ENCODE measurements at places on chromosomes 11 and 22.

GRCh38 chr11:84503503-84503902, 1123.6 kb downstream of the DLG2 start:
- no peak for DNase-seq

DNA sequence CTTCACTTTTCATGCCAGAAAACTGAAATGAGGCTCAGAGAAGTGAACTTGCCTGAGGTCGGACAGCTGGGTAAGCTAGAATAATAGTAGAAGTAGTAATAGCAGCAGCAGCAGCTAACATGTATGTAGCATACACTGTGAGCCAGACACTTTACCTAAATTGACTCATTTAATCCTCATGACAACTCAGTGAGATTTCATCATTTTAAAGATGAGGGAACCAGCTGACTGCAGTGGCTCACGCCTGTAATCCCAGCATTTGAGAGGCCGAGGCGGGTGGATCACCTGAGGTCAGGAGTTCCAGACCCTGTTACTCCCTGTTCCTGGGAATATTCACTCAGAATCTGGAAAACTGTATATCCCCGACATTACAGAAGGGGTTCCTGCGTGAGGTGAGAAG, 154.5 kb downstream of the DBX1 start:
- DNase-seq = no peak

GRCh38 chr11:85819441-85819840, 8.5 kb upstream of the SYTL2 start:
- no peak for DNase-seq

DNA sequence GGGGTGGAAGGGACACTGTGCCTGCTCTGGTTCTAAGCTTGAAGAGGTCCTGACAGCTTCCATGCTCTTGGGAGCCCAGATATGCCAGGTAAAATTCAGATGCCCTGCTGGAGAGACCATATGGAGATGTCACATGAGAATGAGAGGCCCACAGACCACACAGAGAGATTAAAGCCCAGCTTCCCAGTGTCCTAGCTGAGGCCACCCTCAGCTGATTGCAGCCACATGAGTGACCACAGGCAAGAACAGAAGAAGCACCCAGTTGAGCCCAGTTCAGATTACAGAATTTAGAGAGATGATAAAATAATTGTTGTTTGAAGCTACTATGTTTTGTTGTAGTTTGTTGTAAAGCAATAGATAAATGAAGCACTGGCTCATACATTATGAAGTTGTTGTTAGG, 14.4 kb upstream of the PVALB start:
- no peak for DNase-seq

DNA sequence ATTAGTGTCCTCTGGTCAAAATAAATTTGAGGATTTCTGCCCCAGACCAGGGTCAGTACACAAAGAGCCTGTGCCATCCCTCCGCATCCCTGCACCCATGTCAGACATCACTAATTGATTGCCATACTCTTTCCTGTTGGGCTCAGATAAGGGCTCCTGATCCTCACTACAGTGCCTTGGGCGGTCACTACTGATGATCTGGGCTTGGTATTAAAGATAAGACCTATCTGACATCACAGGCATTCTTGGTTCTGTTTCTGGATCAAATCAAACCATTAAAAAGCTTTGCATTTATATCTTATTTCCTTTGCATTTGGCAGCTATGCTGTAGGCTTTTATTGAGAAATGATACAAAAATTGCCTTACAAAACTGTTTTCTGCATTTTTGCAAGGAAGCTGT, 103.5 kb upstream of the TENM4 start:
- no peak for DNase-seq

DNA sequence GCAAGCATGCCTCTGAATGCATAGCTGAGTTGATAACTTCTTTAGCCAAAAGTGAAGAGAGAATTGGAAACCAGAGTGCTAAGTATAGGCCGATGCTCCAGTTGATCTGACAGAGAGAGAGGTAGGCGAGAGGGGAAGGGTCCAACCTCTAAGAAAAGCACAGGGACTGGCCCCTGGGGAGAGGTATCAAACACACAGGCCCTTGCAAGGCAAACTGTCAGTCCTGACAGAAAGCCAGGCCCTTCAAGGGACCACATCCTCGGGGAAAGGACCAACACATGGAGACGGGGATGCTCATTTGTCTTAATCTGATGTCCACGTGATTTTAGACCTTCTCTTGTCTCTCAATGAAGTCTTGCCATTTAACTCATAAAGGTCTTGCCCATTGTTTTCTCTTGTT, 43.9 kb upstream of the SPATA19 start:
- DNase-seq = no peak

GRCh38 chr11:70126494-70126893, 48.4 kb downstream of the ANO1 start:
- no peak for DNase-seq

GRCh38 chr11:62922189-62922589, 1.0 kb upstream of the CHRM1 start:
- DNase-seq = no peak

DNA sequence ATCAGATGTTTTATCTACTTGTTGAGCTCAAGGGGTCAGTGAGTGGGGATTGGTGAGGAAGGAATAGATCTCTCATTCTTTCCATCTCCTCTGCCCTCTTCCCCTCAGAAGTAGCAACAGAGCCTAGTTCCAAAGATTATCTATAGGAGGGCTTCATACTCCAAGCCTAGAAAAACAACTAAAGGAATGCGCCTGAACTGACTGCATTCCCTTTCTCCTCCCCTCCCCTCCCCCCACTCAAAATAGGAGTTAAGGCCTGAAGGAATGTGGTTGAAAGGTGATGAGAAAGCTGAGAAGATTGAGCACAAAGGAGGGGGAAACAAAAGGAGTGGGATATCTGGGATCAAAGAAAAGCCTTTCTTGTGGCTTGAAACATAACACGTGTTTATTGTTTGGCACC, 10.5 kb downstream of the EMSY start:
- no peak for DNase-seq

DNA sequence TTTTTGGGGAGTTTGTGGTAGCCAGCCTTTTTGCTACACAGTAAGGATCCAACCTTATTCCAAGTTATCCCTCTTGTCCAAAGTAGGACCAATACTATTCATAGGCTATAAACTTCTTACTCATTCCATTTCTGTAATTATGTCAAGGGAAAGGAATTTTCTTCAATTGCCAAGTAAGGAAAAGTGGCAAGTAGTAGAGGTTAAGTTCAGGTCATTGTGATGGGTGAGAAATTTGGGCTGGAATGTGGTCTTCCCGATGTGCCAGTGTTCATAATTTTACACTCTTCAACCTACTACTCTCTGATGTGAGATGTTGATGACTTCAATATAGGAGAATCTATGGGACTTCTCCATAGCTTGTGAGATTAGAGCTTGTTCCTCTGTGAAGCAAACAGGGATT, 648.8 kb downstream of the METTL15 start:
- DNase-seq = no peak

DNA sequence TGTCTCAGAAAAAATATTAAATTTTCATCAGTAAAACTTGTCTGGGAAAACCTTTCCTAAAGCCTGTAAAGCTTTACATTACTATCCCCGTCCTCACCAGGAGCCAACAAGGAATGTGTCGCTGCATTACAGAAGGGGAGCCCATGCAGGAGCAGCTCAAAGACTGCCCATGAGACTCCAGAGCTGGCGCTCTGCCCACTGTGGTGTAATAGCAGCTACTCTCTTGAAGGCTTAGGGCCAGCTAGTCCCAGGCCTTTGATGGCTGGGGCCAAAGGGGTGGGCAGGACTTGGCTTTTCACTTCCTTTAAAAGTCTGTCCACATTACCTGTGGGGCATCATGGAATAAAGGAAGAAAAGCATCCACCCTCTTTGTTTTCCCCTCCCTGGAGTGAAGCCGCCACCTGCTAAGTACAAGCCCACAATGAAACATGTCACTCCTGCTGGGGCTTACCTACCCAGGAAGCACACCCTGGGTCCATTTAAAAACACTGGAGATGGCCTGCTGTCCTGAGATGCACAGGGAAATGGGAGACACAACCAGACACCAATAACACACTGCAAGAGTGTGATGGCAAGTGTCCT, 150.7 kb downstream of the ADAMTS15 start:
- no peak for DNase-seq

DNA sequence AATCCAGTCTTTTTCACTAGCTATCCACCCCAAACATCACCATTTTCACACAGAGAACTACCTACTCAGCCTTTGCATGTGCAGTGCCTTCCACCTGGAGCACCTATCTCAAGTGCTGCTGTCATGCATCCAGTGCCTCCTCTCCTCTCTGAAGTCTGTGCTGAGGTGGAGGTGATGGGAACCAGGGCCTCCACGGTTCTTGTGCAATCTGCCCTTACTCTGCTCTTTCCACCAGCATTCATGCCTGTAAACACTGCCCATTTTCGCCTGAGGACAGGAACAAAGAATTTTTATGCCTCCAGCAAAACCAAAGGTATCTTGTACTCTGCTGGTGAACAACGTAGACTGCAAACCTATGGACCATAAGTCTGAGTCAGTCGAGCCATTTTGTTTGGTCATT, 27.0 kb downstream of the PITPNB start:
- DNase-seq = no peak

DNA sequence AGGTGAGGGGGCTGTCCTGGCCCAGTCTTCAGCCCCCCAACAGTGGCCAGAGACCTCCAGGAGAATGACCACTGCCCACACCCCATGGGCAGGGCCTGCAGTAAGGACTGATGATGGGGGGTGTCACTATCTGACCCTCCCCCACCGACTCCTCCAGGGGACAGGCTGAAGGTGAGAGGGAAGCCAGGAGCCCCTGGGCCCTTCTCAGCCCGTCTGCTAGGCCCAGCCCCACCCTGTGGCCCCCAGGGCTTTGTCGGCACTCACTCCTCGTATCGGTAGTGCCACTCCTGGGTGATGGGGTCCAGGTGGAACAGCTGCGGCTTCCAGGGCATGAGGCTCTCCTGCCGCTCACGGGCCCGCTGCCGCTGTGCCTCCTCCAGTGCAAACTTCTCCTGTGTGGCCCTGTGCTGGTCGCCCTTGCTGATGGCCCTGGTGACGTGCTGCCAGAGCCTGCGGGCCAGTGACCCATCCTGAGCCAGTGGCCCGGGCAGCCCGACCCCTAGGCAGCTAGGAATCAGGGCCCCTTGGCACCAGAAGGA, 35.4 kb upstream of the CARS1 start:
- DNase-seq = no peak

DNA sequence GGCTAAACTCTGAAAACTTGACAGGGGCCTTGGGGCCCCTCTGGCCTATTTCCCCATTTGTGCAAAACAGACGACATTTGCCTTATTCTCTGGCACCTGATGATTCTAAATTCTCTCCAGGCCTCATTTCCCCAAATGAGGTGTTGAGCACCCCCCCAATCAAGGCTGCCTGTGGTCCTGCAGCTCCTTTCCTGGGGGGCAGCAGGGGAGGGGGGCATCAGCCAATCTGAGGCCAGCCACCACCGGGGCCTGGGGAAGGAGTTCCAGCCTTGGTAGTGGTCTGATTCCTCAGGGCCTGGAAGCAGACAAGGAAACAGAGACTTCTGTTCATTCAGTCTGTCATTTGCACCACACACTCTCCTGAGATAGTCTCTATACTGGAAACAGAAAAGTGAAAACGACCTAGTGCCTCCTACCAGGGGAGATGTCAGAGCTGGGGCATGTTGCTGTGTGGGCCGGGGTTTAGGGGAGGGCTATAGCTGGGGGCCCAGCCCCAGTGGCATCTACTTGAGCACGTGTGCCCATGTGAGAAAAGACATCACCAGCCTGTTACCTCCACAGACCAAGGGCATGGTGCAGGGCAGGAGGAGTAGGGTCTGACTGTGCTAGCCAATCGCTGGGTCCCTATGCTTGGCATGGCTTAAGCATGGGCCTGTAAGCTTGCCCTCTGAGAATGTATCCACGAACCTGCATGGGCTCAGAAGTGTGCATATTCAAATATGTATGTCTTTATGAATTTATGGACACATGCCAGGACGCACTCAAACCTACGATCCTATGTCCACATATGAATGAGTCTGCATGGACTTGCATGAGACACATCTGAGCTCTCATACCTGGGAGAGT, 1.8 kb upstream of the TPBGL start:
- DNase-seq = no peak

GRCh38 chr22:36769541-36770512, 6.1 kb downstream of the IFT27 start:
- DNase-seq = no peak

DNA sequence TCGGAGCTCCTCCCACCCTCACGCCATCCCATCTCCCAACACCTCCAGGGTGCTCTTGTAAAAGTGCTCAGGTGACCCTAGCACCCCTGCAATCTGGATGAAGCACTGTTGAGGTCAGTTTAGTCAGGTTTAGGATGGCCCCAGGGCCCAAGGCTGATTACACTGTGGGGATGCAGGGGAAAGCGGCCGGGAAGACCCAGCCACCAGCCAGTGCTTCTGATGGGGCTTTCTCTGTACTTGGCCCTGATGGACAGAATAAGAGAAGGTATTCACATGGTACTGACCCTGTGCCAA, 28.7 kb downstream of the TPBGL start:
- DNase-seq = no peak

DNA sequence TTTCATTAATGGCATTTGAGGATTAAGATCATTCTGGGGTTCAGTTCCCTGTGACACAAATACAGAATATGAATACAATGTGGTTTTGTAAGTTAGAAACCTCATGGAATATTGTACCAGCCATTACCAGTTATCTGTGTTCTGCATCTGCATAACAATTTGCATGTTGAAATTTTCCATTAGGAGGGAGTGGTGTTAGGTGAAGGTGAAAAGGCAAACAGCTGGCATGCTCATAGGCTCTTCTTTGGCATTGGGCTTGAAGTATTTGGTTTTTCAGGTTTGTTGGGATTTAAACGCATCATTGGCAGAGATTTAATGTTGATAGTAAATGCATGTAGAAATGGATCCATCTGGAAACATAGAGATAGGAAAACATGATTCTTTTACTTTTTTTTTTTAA, 18.6 kb downstream of the RTN3 start:
- no peak for DNase-seq

GRCh38 chr11:63854696-63855095, 15.8 kb downstream of the MARK2 start:
- no peak for DNase-seq

- no peak for DNase-seq
Observed at GRCh38 chr11:8325591-8326304, 62.1 kb upstream of the LMO1 start.

DNA sequence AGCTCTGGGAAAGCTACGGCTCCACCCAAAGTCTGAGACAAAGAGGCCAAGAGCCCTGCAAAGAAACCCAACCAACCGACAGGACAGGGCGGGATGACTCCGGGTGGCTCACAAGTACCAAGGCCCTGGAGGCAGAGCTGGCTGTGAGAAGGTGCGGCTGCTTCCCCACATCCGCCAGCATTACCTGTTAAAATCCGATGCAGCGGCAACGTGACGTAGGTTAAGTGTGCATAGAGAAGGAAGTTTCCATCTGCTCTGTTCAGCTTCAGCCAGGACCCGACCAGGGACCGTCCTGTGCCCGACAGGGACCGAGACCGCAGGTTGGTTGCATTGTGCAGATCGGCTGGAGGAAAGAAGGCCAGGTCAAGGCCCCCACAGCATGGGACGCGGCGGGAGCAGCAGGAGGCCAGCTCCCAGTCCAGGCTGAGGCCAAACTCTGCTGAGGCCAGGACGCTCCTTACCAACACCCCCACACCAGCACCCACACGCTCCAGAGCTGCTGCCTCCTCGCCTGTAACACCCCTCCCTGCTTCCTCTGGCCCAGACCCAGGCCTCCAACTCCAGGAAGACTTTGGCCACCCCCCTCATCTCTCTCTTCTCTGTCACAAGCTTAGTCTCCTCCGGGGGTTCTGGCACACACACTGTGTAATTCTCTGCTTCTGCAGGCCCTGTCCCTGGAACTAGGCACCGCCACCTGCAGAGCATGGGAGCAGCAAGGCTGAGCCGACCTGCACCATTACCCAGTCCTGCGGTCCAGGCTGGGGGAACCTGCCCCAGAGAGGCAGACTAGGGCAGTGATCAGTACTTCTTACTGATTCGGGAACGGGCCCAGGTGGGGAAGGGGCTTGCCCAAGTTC, 34.1 kb downstream of the NUP50 start:
- no peak for DNase-seq

- no peak for DNase-seq
Observed at GRCh38 chr11:83971063-83971462, 684.9 kb upstream of the CCDC90B start.
